CD4-positive, alpha-beta T cell treated with Interleukin-17A for 1 hour (primary cell): ENCODE measurements at places on chromosomes 7 and 10.

DNA sequence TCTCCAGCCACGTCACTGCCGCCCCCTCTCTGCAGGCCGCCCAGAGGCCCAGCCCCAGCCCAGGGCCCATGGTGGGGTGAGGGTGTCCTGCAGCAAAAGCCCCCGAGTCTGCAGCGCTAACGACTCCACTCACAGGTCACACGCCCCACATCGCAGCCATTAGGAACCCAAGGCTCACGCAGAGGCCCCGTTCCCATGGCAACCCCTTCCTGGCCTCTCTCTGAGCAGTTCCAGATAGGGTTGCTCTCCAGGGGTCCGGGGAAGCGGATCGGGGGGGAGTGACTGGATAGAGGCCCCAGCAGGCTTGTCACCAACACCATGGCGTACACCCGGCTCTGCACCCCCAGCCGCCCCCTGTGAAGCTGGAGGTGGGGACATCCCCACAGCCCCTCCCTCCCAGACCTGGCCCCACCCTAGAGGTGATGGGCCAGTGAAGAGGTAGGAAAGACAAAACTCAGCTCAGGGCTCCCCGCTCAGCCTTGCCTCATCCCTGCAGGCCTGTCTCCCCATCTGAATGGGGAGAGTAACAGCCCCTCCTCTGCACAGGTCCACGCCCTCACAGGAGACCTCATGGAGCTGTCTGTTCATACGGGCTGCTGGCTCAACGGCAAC, 41.2 kb downstream of the TNRC18 start:
- DNase-seq, result no peak

DNA sequence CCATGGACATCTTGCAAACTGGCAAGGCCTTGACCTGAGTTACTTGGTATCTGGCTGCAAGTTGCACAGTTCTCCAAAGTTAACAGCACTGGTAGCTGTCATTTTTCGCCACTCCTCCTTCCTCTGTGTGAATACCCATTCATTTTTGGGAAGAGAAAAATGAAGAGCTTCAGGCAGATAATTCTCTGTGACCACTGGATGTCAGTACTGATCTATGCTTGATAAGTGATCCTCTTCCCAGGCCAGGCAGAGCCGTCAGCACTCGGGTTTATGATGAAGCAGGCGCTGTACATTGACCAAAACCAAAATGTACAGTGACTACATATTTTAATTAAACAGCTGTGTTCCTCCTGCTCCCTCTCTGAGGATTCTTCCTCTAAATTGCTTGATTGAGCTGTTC, 55.9 kb upstream of the PDZD8 start:
- DNase-seq, result no peak

GRCh38 chr7:127080576-127080975, 172.2 kb downstream of the GRM8 start:
- DNase-seq, result no peak

- no peak for DNase-seq
Measured at GRCh38 chr7:2668401-2668800, 19.6 kb upstream of the AMZ1 start.

- DNase-seq, result no peak
Measured at GRCh38 chr7:135736586-135737305, 8.8 kb upstream of the SLC13A4 start.

- DNase-seq, result no peak
Measured at GRCh38 chr10:127434006-127434405, 115.1 kb upstream of the NPS start.

- no peak for DNase-seq
Measured at GRCh38 chr7:27152816-27153442, 546 bp upstream of the HOXA3 start.

DNA sequence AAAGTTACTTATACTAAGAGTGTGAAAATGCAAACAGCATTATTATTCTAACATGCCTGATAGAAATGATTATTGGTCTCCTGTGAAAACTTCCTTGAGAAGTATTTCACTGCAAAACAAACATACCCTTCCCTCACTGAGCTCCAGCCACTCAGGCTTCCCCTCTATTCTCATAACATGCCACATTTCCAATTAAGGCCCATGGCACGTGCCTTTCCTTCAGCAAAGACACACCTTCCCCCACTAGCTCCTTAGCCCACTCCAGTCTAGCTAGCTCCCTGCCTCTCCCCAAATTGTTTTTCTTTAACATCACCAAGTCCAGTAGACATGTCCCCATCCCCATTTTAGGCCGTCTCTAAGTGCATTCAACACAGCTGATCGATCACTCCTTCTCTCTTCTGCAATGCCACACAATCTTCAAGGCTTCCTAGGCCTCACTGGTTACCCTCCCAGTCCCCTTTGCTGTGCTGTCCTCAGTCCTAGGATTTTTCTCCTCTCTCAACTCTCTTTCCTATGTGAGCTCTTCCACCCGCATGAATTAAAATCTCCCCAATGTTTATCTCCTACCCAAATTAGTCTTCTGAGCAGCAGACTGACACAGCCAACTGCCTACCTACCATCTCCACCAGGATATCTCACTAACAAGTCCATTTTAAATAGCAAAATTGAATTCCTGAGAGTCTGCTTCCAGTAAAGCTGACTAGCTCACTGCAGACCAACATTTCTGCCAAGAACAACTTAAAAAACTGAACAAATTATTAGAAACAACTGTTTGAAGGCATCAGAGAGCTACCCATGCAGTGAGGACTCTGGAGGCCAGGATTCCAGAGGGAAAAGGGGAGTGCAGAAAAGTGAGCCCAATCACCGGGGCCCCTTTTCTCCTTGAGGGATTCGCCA, 11.9 kb downstream of the CYTH3 start:
- no peak for DNase-seq

GRCh38 chr7:140475747-140476333, 3.5 kb downstream of the MKRN1 start:
- peak; percentile 76 for DNase-seq

- no peak for DNase-seq
Measured at GRCh38 chr10:57627642-57628178, 640.0 kb downstream of the IPMK start.

GRCh38 chr10:58844680-58845079, 331.8 kb upstream of the PHYHIPL start:
- no peak for DNase-seq

- no peak for DNase-seq
Measured at GRCh38 chr7:131166066-131166465, 161.6 kb upstream of the MKLN1 start.

DNA sequence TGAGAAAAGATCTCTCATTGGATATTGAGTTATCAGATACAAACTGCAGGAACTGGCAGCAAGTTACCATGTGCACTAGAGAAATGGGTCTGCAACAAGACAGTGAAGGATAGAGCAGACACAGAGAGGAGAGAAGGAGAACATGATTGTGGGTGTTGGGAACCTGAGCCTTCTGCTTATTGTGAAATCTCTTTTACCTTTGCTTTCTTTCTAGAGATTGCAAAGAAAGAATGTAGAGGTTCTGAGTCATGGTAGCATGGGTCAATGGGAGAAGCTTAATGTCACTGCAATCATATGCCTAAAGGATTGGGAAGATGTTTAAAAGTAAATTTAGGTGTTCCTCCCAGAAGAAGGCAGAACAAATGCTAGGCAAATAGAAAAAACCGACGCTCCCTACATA, 821.4 kb downstream of the CCSER2 start:
- DNase-seq, result no peak
